Mammary epithelial cell (primary cell): ENCODE measurements at places on chromosomes 16 and 17. TPM values are rescaled to one million over a fixed set of nuclear protein-coding genes. Genes with fewer than 3 reads are reported as not detected.

The CSH2 gene
- total RNA-seq: not detected

The TMEM238L gene
- not detected for total RNA-seq

The EVPLL gene
- 0.17 TPM for total RNA-seq

The NACA2 gene
- not detected for total RNA-seq

The FBF1 gene
- 13.5 TPM for total RNA-seq

The YBX2 gene
- total RNA-seq: 0.42 and 0.67 TPM in 2 replicates

The TCAP gene
- total RNA-seq: 0.33 TPM

The ARHGAP44 gene
- 0.21 and 1.1 TPM in 2 replicates for total RNA-seq

The ANKS3 gene
- total RNA-seq: 14.5 TPM

The ABCA9 gene
- 1.8 TPM for total RNA-seq
